Effector memory CD8-positive, alpha-beta T cell (primary cell): ENCODE measurements at places on chromosomes 3 and 15.

- DNase-seq: no peak
- no peaks in the 10 kb centered on the region for H3K4me1 ChIP-seq
Observed at GRCh38 chr3:183954875-183955274, 62.8 kb downstream of the ABCC5 start.

GRCh38 chr15:79310612-79310984 is 314 bp upstream of the TMED3 start:
- H3K4me3 ChIP-seq: peak overlapping the region; percentile 84
- peaks cover 14% of the 10 kb centered on the region for H3K4me1 ChIP-seq
- H3K27me3 ChIP-seq: peaks cover 21% of the 10 kb centered on the region
- peak overlapping the region; percentile 77 for H3K27ac ChIP-seq

GRCh38 chr3:110995461-110996231 is 76.0 kb upstream of the NECTIN3 start:
- no peak overlapping the region for H3K27ac ChIP-seq
- no peaks in the 10 kb centered on the region for H3K4me1 ChIP-seq
- H3K27me3 ChIP-seq: no peaks in the 10 kb centered on the region
- no peak for DNase-seq
- no peaks in the 10 kb centered on the region for H3K36me3 ChIP-seq

DNA sequence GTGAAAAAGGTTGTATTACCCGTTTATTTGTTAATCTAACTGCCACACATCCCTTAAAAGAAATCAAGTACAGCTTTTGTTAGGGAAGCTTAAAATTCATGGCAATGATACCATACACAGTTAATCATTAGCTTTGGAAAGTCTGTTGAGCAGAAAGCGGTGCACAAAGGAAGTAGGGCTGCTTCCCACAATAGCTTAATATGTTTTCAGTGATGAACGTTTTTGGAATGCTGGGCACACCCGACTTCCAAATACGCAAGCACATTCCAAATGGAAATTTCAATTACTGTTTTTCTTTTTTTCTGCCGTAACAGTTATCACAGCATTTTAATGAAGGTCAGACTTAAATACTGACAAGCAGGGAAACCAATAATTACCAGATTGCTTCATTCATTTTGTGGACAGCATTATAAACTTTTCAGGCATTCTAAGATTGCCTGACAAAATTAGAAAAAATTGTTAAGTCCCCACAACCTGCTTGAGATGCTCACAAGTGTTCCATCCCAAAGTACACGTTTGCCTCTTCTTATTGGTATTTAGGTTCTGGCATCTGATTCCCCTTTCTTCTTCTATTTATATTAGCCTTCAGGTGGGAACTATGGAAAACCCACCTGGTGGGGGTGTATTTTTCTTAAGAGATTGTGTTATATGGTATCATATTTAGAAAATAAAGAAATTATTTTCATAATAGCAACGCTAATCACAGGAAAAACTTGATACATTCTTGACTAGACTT is 1.1 kb upstream of the ECT2 start:
- peak overlapping the region; percentile 89 for H3K4me3 ChIP-seq
- peaks cover 16% of the 10 kb centered on the region for H3K4me1 ChIP-seq
- H3K36me3 ChIP-seq: peaks cover 9% of the 10 kb centered on the region
- no peak for DNase-seq
- no peaks in the 10 kb centered on the region for H3K27me3 ChIP-seq
- H3K27ac ChIP-seq: no peak overlapping the region

DNA sequence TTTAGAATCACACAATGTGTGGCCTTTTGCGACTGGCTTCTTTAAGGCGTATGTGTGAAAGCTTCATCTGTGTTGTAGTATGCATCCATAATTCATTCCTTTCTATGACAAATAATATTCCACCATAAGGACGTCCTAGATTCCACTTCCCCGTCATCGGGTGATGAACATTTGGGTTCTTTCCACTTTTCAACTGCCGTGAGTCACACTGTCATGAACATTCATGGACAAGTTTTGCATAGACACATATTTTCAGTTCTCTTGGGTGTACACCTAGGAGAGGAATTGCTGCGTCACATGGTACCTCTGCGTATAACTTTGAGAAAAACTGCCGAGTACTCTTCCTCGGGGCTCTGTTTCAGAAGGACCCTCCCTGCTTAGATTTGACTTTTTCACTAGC is 97.3 kb downstream of the TOP2B start:
- DNase-seq: no peak
- no peaks in the 10 kb centered on the region for H3K4me1 ChIP-seq
- peaks cover 16% of the 10 kb centered on the region for H3K27me3 ChIP-seq

- H3K27me3 ChIP-seq: no peaks in the 10 kb centered on the region
- no peak for DNase-seq
- H3K27ac ChIP-seq: peak overlapping the region; percentile 39
- no peaks in the 10 kb centered on the region for H3K4me1 ChIP-seq
- H3K36me3 ChIP-seq: no peaks in the 10 kb centered on the region
Observed at GRCh38 chr15:99345832-99346462, 94.7 kb downstream of the LRRC28 start.

- no peak for DNase-seq
- H3K4me1 ChIP-seq: peaks cover 1% of the 10 kb centered on the region
- no peaks in the 10 kb centered on the region for H3K27me3 ChIP-seq
- peaks cover 44% of the 10 kb centered on the region for H3K36me3 ChIP-seq
Observed at GRCh38 chr3:47661121-47661752, 82.6 kb upstream of the CSPG5 start.
